ENCODE measurements at places on chromosomes 6 and 20. TPM values are rescaled to one million over a fixed set of nuclear protein-coding genes. Genes with fewer than 3 reads are reported as not detected.

The RBPJL gene
- total RNA-seq: not detected

The CGAS gene
- 5.5 TPM for total RNA-seq

The SLC12A5 gene
- 11.6 TPM for total RNA-seq

The MDN1 gene
- 10.4 TPM for total RNA-seq

The NELFCD gene
- 48.9 TPM for total RNA-seq
